ENCODE measurements at places on chromosomes 2 and 18.

- DNase-seq, result no peak
These were observed 264.5 kb downstream of the NDUFA10 start for GRCh38 chr2:239760596-239760995.

DNA sequence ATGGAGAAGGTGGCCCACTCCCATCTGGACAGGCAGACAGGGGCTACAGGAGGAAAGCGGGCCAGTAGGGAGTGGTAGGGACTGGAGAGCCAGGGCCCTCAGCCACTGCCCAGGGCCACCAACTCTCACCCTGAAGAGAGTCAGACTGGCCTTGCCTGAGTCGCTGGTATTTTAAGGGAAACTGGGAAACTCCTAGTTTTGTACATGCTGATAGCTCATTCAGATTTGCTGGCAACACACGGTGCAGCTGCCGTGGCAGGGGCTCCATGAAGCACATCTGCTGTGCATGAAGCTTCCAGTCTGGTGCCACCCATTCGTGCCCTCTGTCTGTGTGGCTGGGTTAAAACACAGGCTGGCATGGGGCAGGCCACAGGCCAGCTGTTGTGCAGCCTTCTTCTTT is 137.3 kb upstream of the GLI2 start:
- DNase-seq, result no peak

- no peak for DNase-seq
These were observed 15.3 kb downstream of the CROCC2 start for GRCh38 chr2:240921311-240921994.

DNA sequence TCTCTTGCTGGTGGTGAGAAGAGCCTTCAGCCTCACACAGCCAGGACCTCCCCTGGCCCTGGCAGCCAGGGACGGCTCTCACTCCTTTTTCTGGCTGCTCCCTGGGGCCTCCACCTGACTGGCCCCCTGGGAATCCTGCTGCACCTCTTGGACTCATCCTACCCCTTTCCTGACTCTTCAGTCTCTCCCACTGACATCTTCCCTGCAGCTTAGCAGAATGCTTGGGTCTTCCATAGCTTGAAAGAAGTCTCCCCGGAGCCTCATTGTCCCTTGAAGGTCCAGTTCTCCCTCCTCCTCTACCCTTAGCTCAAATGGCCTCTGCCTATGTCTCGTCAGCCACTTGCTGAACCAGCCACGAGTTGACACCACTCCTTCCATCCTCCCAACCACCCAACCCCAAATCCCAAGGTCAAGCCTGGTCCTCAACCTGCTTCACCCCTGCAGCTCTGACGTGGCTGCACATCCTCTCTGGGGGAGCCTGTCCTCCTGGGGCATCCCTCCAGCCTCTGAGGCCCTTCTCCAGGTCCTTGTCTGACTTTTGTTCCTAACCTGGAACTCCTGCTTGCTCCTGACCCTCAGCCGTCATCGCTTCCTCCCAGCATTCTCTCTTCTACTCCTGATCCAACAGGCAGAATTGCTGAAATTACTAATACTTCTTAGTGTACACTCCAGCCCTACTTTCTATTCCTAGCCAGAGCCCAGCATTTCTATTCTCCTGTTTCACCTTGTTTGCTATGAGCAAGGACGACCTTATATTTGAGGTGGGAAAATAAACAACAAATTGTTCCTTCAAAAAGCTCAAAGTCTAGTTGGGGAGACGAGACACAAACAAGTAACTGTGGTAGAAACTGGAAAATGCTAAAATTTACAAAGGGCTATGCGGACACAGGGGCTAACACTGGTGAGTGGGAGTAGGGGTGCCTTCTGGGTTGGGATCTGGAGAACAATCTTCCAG is 68.7 kb upstream of the MGAT4A start:
- DNase-seq, result no peak

GRCh38 chr2:186125625-186126024 is 360.4 kb upstream of the ZC3H15 start:
- DNase-seq, result no peak

DNA sequence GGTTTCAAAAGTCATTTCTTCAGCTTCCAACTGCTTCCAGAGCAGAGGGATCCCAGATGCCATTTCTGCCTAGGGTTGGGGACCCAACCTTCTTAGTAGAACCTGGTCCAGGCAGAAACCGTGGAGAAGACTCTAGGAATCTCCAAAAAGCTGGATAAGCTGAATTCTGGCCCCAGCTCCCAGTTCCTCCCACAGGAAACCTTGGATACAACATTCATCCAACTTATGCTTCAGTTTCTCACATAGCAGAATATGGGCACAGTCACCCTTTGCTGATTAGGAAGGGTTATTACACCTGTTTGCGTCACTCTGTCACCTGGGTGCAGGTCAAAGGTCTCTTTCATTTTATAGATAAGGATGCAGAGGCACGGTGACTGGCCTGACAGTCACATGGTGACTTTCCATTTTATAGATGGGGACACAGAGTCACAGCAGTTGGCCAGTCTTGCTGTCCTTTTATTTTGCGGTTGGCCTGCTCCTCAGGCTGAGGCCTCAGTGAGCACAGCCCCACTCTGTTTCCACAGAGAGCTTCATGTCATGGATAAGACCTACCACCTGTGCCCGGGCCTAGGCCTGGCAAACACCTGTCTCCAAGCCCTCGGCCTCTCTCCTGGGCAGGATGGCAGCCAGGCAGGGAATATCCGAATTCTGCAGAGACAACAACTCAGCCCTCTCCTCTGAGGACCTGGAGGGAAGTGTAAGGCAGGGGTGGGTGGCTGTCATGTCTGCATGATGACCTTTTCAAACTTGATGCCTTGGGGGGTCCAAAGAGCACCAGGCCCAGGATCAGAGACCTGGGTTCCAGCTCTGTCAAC is 148.8 kb downstream of the SMAD7 start:
- no peak for DNase-seq

DNA sequence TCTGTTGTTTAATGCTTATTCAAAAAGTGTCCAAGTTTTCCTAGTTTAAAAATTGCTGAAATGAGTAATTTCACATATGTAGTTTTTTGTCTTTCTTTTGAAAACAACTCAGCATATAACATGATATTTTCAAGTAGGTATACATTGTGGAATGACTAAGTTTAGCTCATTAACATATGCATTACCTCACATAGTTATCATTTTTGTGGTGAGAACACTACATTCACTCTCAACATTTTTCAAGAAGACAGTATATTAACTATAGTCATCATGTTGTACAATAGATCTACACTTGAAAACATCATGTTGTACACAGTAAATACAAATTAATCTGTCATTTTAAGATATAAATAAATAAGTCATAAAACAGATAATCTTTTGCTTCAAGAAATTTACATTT is 340.0 kb downstream of the CCDC85A start:
- no peak for DNase-seq

DNA sequence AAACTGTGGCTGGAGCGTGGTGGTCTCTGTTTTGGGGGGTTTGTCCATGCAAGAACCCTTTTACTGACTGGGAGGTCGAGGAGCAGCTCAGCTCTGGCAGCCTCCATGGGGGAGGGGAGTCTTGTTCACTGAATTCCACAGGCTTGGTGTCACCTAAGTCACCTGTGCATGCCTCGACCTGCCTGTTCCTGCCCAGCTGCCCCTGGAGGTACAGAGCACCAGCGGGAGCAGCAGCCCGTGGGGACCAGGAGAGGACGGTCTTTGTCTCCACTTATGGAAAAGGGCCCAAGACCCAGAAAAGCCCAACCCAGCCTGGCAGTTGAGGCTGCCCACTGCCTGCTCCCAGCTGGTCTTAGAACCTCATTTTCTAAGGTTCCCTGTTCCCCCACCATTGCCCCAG is 168.7 kb upstream of the AGAP1 start:
- DNase-seq, result no peak

GRCh38 chr18:24326211-24326610 is 71.4 kb downstream of the OSBPL1A start:
- no peak for DNase-seq

DNA sequence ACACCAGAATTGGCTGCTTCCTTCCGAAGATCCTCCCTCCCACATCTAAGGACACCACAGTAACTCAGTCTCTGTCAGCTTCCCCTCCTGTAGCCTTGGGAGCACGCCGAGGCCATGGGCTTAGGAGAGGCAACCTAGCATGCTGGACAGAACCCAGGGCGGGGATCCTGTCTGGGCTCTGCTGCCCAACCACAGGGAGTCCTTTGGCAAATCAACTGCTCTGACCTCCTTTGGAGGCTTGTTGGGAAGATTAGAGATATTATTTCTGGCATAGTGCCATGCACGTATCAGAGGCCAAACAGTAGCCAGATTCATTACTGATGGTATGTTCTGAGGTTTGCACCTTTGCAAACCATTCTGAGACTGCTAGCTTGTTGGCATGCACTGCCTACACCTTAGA is 262.7 kb upstream of the EPAS1 start:
- no peak for DNase-seq

- DNase-seq, result no peak
These were observed 216.2 kb downstream of the CDH20 start for GRCh38 chr18:61549416-61549815.

GRCh38 chr18:40810372-40810771 is 1144.7 kb upstream of the PIK3C3 start:
- DNase-seq, result no peak

GRCh38 chr2:56763683-56764082 is 579.9 kb downstream of the CCDC85A start:
- DNase-seq, result no peak

GRCh38 chr2:226802573-226802972 is 3.0 kb upstream of the IRS1 start:
- DNase-seq, result no peak

DNA sequence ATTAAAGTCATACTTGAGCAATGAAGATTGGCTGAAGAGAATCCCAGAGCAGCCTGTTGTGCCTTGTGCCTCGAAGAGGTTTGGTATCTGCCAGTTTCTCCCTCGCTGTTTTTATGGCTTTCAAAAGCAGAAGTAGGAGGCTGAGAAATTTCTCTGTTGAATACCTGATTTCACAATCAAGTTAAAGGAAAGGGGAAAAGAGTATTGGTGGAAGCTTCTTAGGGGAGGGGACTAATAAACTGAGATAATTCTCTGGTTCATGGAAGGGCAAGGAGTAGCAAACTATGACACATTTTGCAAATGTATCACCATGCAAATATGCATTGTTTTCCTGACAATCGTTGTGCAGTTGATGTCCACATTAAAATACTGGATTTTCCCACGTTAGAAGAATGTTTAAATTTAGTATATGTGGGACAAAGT is at the start of gene IL1B:
TSS of gene IL1B (minus strand) at position 85 of the 423 bp plus-strand sequence. CDS start 550 bp downstream, outside the sequence.
- no peak for DNase-seq

Data from stimulated activated CD4-positive, alpha-beta T cell treated with anti-CD3 and anti-CD28 coated beads, Interleukin-4, amount 100 ng/mL, for 48 hours (primary cell).